ENCODE measurements at places on chromosomes 2 and 18. TPM values are rescaled to one million over a fixed set of nuclear protein-coding genes. Genes with fewer than 3 reads are reported as not detected.

Gene DIPK1C
- polyA plus RNA-seq: 0.18 TPM

Gene VWA3B
- 0.56 TPM for polyA plus RNA-seq

Gene ANTXR1
- 70.5 TPM for polyA plus RNA-seq

Gene CRYGD
- polyA plus RNA-seq: not detected

Gene PAPOLG
- polyA plus RNA-seq: 27.5 TPM

Measured in left renal pelvis (tissue), 4 donors.